Thyroid gland (tissue), 4 donors: ENCODE measurements at places on chromosomes 5 and 9.

DNA sequence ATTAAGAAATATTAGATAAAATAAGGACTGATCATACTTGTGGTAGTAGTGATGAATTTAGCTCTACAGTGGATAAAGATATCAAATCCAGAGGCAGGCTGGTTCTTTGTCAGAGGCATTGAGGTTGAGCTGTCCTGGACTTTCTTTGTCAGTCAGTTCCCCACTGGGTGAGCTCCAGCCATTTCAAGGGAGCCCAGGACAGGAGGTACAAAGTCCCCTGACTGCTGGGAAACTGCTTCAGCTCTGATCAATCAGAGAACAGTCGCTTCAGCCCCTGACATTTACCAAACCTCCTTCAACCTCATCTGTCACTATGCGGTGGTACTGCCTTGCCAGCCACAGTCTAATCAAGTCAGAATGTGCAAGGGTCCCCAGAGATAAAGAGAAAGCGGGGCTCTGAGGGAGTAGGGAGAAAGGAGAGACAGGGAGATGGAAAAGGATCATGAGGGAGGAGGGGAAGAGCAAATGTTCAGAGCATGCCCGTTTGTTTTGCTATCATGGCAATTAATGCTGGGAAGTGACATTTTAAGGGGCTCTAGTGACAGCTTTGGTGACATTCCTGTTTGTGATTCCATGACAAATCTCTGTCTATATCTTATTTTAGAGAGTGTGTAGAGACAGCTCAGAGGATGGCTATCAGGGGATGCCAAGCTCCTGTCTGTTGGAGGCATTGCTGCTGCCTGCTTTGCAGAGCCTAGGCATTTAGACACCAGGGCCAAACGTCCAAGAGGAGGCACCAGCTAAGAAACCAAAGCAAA lies 223.2 kb downstream of the ASTN2 start:
- DNase-seq: no peak

- DNase-seq: peak; percentile 42
Observed at GRCh38 chr9:123724211-123724796, 205.6 kb downstream of the DENND1A start.

GRCh38 chr5:6404129-6404528 lies 25.8 kb upstream of the MED10 start:
- DNase-seq: no peak

DNA sequence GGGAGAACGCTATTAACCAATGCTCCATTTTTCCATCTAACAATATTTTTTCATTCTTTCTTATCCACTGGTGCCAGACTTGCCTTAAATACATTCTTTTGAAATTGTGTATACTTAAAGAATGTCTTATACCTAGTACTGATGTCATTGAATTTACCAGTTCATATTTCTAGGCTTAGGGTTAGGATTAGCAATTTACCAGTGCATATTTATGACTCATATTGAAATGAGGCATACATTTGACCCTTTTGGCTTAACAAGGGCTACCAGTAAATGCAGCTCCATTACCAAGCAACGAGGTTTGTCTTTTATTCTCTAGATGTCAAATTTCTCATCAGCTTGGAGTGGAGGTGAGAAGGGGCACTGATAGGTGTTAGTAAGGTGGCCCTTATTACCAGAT lies 89.5 kb downstream of the CDH9 start:
- no peak for DNase-seq

- DNase-seq: no peak
Observed at GRCh38 chr9:125409637-125410521, 148.3 kb downstream of the GAPVD1 start.

DNA sequence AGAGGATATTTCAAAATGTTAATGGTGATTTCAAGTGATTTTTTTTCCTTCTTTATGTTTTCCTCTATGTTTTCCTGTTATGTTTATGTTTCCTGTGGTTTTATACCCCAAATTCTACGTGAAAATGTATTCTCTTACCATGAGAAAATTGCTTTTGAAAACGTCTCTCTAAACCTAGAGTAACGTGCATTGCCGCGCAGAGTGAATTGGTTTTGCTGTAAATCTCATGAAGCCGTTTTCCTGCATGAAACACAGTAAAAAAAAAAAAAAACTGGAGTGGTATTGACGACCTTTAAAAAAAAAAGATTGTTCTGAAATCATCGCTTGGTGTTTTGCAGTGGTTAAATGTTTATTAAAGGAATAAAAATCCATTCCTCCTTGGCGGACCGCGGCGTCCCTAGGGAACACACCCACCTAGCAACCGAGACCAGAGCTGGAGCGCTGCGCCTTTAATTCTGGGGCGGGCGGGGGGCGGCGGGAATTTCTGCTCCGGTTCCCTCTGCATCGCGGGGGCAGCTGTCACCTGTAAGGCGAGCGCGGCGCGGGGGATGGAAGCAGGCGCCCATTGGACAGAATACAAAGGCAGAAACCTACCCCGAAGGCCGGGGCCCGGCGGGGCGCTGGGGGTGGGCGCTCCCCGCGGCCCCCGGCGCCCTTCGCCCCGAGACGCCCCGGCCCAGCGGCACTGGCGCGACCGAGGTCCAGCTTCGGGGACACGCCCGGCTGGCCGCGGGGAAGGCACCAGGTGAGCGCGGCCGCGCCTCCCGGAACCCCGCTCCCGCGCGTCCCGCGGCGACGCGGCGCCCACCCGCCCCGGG lies at the start of gene SOWAHA:
TSS of gene SOWAHA (plus strand) at position 522 of the 818 bp plus-strand sequence. CDS start 320 bp downstream, outside the sequence.
- peak; percentile 64 for DNase-seq

GRCh38 chr5:35436400-35437057 lies 181.1 kb upstream of the SPEF2 start:
- DNase-seq: no peak

DNA sequence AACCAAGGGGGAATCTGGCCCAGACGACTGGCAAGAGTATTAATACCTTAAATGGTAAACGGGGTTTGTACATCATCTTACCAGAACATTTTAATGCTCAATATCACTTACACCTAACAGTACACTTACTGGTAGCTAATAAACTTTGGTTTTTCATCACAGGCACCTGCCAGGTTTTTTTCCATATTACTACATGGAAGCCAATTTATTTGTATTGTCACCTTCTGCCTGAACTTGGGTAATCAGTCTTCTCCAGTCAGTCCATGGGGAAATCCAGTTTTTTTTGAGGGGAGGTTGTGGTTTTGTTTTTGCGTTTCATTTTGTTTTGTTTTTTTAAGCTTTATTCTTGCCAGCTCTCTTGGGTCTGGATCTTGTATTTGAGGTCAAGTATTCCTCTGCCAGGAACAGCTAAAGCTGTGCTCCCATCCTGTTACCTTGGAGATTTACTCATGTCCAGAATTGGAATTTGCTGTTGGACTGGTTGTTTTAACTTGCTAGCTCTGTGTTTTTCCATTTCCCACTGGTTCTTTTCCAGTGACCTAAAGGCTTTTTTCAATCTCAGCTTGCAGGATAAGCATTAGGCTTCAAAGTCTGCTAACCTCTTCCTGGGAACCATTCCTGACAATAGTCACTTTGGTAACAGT lies 11.1 kb upstream of the NADK2 start:
- DNase-seq: peak; percentile 31

GRCh38 chr9:98410185-98410697 lies 154.8 kb upstream of the TBC1D2 start:
- DNase-seq: peak; percentile 17

DNA sequence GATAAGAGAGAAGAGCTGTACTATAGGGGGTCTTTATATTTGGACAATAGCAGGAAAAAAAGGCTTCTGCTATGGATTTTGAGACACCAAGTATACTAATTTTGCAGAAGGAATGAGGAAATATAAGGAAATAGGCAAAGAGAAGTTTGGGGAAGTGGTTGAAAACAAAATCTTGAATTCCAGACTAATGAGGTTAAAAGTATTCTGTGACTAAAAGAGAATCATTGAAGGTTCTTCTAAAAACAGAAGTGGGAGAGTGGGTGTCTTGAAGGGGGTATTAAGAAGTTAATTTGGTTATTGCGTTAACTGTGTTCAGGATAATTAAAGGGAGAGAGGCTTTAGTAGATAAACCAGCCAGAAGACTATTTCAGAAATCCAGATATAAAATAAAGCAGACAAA lies 148.7 kb downstream of the RFK start:
- no peak for DNase-seq

GRCh38 chr5:145237843-145238242 lies 597.3 kb downstream of the PRELID2 start:
- peak; percentile 4 for DNase-seq

DNA sequence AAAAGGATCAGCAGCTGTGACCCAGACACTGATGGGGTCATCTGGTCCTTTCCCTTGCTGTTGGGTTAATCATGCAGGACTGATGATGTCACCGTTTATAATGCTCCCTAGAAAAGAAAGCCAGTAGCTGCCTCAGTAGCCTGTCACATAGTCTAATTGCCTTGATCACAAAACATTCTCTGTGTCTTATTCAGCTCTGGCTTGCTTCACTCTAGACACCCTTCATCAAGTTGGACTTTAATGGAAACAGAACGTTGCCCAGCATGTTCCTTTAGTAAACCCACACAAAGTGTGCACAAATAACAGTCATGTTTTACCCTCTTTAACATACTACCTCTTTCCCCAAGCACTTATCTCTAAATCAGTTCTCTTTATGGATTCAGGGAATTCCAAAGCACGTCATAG lies 170.8 kb downstream of the SGCD start:
- no peak for DNase-seq

DNA sequence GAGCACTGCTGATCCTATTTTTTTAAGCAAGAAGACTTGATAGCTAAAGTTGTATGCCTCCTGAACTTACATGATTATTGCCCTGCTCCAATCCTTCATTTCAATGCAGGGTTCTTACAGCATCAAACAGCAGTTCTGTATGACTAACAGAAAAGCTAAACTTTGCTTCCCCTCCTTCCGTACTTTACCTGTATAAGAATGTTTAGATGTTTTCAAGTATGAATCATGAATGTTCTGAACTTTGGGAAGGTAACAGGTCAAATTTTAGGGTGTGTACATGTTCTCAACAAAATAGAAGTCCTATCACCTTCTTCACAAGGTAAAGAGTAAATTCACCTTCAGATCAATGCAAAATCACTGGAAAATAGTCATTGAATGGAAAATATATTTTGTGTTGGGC lies 972.6 kb upstream of the SEMA6A start:
- DNase-seq: no peak

GRCh38 chr5:141150224-141150992 lies 551 bp downstream of the PCDHB6 start:
- DNase-seq: no peak

DNA sequence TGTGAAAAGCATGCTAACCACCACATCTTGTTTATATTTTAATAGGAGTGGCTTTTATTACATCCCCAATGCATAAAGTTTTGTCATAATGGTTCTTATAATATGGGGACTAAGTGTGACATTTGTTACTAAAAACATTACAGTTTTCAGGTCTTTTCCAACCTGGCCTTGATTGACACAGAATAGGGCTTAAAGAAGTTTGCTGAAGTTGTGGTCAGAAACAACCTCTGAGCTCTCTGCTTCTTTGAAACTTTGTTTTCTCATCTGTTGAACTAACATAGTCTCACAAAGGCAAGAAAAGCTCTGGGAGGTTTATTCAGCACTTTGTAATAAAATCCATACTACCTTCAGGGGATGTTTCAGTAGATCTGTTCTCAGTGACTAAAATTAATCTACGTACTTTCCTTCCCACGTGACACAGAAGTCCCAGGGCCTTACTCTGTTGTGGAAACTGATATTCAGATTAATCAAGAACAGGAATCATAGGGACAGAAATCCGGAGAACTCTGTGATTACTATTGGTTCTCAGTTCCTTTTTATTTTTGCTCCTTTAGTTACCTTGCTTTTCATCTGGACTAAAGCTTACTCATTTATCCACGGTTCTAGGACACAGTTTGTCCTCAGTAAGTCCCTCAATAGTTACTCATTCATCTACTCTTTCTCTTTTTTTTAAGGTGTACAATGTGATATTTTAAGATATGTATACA lies 289.0 kb upstream of the EFNA5 start:
- no peak for DNase-seq

DNA sequence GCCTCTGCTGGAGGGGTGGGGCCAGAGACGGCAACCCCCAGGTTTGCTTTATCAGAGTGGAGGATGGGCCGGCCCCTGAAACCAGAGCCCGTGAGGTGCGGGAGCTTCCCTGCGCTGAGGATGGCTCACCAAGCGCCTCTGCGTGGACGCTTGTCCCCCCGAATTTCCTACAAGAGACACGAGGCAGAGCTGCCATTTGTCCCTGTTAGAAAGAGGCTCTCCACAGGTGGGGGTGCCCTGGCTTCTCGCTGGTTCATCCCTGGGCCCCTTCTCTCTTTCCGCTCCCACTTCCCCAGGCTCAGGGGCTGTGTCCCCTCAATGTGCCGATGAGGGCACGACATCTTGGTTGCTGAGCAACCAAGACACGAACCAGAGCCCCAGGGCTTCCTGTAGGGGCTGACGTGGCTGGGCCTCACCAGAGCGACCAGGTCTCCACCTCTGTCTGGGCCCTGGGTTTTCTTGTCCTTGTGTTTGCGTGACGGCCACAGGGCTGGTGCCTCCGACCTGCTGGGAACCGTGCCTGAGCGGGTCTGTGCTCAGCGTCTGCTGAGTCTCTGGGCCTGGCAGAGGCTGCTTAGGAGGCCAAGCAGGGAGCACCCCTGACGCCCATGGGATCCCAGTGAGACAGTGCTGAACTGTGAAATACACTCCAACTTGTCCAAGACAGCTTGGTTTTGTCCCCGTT lies 119.6 kb upstream of the COL5A1 start:
- no peak for DNase-seq

- no peak for DNase-seq
Observed at GRCh38 chr5:81292130-81292529, 9.3 kb upstream of the ZCCHC9 start.

DNA sequence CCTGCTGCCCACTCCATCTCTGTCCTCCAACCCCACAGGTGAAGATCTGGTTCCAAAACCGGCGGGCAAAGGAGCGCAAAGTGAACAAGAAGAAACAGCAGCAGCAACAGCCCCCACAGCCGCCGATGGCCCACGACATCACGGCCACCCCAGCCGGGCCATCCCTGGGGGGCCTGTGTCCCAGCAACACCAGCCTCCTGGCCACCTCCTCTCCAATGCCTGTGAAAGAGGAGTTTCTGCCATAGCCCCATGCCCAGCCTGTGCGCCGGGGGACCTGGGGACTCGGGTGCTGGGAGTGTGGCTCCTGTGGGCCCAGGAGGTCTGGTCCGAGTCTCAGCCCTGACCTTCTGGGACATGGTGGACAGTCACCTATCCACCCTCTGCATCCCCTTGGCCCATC lies 6.4 kb upstream of the SLC6A7 start:
- DNase-seq: no peak

GRCh38 chr9:120885958-120886357 lies 9.0 kb upstream of the PHF19 start:
- DNase-seq: no peak

DNA sequence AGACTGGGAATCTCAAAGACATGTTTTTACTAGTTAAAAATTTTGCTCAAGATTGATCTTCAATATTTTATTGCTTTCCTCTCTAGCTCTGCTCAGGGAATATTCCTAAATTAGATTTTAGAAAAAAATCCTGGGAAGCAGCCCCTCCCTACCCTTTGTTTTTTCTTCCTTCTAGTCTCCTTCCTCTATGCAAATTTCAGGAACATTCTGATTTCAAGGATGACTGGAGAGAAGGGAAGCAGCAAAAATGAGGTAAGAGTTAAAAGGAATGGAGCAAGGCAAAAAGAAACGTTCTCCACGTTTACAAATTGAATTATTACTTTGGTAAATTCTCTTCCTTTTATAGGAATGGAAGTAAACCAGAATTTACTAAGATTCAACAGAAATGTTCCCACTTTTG lies 493.4 kb upstream of the TUSC1 start:
- no peak for DNase-seq
